ENCODE measurements at places on chromosomes 6 and 20.
A peak's percentile ranks its signal among the peaks of the same experiment; 100 is the strongest.

GRCh38 chr20:2978519-2978918 lies 64.9 kb upstream of the GNRH2 start:
- DNase-seq = no peak

DNA sequence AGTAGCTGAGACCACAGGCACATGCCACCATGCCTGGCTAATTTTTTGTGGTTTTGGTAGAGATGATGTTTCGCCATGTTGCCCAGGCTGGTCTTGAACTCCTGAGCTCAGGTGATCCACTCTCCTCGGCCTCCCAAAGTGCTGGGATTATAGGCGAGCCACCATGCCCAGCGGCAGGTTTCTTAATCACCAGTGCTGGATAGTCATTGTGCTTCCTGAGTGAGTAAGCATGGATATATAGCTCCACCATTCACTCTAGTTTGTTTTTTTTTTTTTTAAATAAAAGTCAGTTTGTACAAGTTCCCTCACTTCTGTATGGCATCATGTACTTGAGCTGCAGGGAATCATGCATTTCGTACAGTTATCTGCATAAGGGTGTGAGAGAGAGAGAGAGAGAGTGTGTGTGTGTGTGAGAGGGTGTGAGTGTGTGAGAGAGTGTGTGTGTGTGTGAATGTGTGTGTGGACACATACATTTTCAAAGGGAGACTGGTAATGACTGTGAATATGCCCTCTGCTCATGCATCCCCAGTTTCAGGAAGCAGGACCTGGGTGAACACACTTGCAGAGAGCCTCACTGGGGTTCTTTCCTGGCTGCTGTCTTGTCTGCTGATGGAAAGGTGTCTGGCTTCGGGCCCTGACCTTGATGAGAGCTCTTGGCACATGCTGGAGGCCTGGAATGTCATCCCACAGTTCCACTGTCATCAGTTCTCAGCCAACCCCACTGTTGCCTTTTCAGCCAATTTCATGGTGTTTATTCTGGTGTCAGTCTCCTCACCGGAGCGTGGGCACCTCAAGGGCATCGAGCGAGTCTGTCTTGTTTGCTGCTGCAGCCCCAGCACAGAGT lies 65.0 kb upstream of the XRN2 start:
- peak; percentile 33 for DNase-seq

DNA sequence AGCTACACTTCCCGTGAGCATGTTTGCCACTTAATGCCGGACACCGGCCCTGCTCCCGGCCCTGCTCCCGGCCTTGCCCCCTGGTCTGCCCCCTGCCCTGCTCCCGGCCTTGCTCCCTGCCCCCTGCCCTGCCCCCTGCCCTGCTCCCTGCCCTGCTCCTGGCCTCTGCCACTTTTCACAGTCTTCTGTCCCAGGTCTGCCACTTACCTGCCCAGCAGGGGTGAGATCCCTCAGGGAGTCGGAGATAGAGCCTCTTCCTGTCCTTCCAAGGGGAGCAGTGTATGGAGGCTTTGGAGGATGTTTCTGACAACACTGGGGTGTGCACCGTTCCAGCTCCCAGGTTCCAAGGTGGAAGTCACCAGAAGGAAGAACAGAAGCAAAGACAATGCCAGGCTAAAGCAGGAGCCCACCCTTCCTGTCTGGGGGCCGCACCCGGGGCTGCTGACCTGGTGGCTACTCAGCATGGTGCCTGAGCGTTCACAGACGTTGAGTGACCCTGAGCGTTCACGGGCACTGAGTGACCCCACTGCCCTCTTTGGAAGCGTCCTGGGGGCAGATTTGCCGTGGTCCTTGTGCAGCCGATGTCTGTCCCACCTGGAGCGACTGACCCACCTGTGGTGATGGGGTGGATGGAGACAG lies 199.8 kb downstream of the DLL1 start:
- DNase-seq = no peak

DNA sequence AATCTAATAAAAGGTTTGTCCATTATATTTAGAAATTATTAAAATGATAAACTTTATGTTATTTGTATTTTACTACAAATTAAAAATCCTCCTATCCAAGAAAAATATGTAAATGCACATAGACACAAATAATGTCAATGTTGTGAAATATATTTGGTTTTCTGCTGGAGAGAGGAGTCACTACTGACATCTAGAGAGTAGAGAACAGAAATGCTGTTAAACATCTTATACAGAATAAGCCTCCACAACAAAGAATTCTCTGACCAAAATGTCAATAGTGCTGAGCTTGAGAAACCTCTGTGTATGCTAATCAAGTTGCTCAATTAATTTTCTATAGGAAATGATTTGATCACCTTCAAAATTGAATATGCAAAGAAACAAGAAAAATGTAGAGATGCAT lies 12.4 kb downstream of the HTR1B start:
- DNase-seq = peak; percentile 48

DNA sequence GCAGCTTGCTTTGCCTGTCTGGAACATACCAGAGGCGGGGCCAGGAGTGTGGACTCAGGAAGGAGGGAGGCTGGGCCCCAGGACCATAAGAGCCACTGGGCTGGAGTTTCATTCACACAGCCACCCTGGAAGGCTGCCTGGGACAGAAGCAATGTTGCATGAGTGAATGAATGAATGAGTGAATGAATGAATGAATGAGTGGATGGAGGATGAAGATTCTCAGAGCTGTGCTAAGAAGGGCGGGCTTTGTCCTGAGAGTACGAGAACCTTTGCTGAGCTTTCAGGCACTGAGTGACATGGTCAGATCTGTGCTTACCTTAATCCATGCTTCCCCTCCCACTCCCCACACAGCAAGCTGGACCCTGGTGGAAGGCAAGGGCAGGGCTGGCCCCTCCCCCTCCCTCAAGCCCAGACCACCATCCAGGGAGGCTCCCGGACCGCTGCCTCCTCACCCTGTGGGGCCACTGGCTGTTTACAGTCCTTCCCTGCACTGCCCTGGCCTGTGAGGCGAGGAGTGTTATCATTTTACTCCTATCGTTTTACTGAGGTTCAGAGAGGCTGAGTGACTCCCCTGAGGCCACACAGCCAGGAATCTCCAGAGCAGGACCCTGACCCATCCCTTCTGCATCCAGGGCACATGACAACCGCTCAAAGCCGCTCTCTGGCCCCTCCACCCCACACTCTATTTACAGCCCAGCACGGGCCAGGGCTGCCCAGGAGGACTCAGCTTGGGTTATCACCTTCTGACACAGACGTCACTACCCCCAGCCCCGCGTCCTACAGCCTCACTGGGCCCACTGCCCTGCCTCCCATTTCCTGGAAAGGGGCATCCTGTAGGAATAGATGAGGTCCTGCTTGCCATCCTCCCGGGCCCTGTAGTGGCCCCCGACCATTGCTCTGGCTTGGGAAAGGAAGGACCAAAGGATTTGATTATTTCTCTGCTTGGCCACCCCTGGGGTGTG lies 269.7 kb downstream of the TAF4 start:
- no peak for DNase-seq

- no peak for DNase-seq
Observed at GRCh38 chr6:45351076-45351475, 22.9 kb downstream of the RUNX2 start.

GRCh38 chr20:41148942-41149341 lies 11.6 kb downstream of the PLCG1 start:
- no peak for DNase-seq

DNA sequence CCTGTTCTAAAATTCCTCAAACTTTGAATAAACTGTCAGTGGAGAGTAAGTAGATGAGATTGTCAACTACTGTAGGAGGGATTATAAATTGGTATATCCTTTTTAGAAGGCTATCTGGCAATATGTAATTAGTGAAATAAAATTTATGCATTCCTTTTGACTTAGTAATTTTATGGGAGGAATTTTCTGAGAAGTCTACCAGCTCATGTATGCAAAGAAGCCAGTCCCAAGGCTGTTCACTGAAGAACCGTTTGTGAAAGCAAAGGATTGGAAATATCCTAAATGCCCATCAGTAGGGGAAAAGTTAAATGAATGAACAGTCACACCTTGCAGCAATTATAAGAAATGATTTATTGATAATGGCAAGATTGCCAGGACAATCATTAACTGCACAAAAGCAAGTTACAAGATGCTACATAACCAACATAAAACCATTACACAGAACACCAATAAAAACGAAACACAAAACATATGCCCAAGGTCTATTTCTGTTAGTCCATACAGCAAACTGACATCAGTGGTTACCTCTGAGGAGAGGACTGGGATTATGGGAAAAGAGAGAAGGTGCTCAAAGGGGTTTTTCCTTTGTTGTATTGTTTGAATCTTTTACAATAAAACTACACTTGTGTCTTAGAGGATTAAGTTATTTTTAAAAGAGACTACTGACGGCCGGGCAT lies 4.6 kb upstream of the DSTN start:
- DNase-seq = peak; percentile 57

- no peak for DNase-seq
Observed at GRCh38 chr6:126069449-126069848, 83.1 kb downstream of the TRMT11 start.

- DNase-seq = no peak
Observed at GRCh38 chr20:11197851-11198250, 524.1 kb upstream of the JAG1 start.

GRCh38 chr6:53813801-53814200 lies 19.0 kb downstream of the LRRC1 start:
- DNase-seq = no peak

DNA sequence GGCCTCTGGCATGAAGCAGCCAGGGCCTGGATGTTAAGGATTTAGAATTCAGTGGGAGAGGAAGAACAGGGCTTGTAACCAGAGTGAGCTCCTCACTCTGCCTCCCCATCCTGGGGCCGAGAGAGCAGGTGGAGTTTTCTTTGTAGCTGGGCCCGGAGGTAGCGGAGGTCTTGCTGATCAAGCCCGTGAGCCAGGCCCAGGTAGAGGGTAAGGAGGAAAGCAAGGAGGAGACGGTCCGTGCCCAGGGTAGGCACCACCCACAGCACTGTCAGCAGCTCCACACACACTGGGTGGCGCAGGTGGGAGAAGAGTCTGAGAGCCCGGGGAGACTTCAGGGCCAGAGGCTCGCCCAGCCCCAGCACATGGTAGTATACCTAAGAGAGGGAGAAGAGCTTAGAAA lies 2.1 kb upstream of the PPP1R18 start:
- no peak for DNase-seq

Data from GM23248 (cell line).